ENCODE measurements at places on chromosomes 7 and 10.

GRCh38 chr10:58001159-58001558 lies 266.5 kb downstream of the IPMK start:
- DNase-seq, result no peak

GRCh38 chr7:31418928-31419327 lies 78.4 kb upstream of the NEUROD6 start:
- DNase-seq, result no peak

DNA sequence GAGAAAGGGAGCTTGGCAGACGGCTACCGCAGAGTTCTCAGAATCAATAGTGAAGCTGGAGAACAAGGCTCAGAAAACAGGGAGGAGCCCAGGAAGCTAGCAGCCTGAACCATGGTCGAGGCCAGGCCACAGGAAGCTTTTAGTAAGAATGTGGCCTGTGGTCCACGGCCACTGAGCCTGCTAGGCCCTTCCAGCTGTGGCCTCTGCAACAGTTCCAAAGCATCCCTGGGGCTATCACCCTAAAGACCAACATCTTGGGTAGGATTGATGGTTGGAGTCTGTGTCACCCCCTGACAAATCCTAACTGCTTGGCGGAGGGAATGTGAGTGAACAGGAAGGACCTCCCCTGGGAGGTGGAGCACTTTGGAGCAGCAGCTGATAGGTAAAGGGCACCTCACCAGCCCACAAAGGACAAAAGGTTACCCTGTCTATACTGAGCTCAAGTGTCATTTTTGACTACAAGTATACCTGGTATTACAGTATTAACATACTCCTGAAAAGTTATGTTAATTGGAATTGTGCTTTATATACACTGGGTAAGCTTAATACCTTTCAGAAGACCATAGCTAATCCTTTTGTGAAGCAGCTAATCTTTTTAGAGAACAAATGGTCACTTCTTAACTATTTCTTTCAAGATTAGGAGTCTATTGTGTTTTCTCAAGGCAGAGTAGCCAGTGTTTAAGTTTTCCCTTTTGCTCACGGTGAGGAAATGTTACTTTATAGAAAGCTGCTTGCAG lies 18.7 kb downstream of the PTPRE start:
- no peak for DNase-seq

GRCh38 chr7:90081621-90082020 lies 72.6 kb upstream of the STEAP1 start:
- DNase-seq, result no peak

GRCh38 chr7:51134013-51134441 lies 182.6 kb downstream of the COBL start:
- DNase-seq, result no peak

- DNase-seq, result no peak
Measured at GRCh38 chr7:123987445-123987844, 45.4 kb downstream of the TMEM229A start.

DNA sequence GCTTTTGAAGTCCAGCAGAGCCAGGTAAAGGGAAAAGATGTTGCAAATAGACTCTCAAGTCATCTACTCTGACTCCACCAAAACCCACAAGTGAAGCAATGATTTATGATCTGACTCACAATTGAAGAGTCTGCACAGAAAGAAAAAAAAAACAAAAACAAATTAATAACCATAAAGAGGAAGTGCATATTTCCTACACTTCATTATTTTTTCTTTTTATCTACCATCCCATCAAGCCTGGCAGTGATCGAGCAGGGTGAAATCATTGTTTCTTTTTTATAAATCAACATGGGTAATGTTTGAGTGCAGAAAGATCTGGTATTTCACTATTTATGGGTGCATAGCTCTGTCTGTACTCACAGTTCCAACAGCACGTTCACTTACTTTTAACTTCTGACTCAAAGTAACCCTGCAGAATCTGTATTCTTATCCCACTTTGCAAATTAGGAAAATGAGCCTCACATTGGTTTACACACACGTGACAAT lies 829.0 kb downstream of the TNS3 start:
- DNase-seq, result no peak

DNA sequence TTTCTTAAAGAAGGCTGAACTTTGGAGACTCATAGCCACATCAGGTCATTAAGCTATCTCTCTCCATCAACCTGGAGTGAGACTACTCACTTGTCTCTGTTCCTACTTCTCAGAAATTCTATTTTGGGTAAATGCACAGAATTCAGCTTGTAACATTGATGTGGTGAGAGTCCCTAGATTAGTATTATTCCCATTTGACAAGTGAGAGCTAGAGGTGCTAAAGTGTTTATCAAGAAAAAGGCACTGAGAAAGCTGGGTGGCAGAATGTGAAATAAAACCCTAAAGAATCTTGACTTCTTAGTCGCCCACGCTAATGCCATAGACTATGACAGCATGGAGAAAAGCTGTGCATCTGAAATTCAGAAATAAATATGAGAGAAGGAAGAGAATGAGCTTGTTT lies 73.4 kb upstream of the PDCD4 start:
- no peak for DNase-seq

GRCh38 chr10:88222881-88223280 lies 359.5 kb downstream of the PTEN start:
- DNase-seq, result no peak

- no peak for DNase-seq
Measured at GRCh38 chr10:34121125-34121753, 693.9 kb downstream of the PARD3 start.

DNA sequence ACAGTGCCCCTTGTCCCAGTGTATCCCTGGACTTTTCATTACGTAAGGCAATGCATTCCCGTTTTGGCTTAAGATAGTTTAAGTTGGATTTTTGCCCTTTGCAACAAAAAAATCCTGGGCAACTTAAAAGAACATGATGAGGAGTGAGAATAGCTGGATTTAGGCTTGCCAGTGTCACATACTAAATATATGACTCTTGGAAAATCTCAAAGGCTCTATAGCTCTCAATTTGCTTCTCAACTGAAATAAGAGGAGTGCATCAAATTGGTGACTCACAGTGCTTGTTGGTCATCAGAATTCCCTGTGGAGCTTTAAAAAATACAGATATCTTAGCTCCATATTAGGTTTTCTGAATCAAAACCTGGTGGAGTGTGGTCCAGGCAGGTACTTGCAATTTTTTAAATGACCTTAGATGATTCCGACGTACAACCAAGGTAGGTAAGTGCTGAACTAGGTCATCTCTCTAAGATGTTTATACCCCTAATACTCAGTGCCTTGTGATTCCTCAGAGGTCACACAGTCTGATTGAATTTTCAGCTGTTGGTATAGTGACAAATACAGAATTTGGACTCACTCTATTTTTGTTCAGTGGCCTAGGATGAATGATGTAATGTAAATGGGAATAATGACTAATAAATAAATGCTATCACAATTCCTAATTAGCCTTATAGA lies 33.9 kb upstream of the ORC5 start:
- DNase-seq, result no peak

All from stimulated activated CD4-positive, alpha-beta T cell treated with anti-CD3 and anti-CD28 coated beads, Interleukin-1b, Interleukin-23, amount 100 ng/mL, for 1 hour (primary cell).